ENCODE measurements at places on chromosomes 12 and 14.

DNA sequence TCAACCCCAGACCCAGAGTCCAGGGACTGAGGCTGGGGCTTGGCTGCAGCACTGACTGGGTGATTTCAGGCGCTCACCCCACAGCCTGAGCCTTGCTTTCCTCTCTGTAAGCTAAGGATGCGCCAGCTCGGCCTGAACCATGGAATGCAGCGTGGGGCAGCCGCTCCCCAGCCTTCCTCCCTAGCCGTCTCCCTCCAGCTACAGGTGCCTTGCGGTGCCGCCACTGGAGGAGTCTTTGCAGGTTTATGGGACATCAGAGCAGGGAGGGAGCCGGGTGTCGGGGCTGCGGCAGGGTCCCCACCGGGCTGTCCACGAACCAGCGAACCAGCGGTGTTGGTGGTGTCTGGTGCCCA, 19.4 kb downstream of the PPP2R5C start:
- DNase-seq: no peak

- DNase-seq: no peak
Observed at GRCh38 chr14:96848011-96848410, 50.8 kb downstream of the VRK1 start.

DNA sequence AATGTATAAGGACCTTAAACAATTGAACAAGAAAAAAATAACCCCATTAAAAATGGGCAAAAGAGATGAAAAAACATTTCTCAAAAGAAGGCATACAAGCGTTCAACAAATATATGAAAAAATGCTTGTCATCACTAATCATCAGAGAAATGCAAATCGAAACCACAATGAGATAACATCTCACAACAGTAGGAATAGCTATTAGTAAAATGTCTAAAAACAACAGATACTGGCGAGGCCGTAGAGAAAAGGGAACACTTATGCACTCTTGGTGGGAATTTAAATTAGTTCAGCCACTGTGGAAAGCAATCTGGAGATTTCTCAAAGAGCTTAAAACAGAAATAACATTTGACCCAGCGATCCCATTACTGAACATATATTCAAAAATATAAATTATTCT, 769.8 kb upstream of the MGAT4C start:
- no peak for DNase-seq

- DNase-seq: no peak
Observed at GRCh38 chr12:3225796-3226180, 148.6 kb downstream of the TSPAN9 start.

GRCh38 chr12:117360551-117361346, 677 bp downstream of the NOS1 start:
- no peak for DNase-seq

All from lower leg skin (tissue), 4 donors.